ENCODE measurements at places on chromosomes 11 and 22.

DNA sequence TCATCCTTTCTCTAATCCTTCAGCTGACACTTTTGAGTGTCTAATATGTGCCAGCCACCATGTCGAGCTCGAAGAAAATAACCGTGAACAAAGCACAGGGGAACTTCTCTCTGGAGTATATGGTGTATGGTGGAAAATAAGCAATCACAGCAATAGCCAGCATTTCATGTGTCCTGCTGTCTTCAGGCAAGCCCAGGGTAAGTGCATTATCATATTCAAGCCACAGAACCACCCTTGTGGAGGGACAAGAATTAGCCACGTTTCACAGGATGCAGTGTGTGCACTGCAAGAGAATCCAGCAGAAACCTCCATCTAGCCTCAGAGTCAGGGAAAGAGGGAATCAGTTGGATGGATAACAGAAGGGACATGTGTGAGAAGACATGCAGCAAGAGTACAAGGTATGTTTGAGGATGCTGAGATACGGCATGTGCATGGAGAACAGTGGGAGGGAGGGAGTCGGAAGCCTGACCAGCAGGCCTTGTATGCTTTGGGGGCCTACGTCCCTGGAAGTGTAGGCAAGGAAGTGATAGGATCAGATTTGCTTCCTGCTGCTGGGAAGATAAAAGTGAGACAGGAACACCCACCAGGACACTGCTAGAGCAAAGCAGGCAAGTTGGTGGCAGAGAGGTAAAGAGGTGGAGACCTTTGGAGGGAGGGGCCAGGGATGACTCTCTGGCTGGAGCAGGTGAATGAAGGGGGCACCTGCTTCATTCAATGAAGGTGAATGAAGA is 14.7 kb upstream of the GNAZ start:
- DNase-seq: no peak

DNA sequence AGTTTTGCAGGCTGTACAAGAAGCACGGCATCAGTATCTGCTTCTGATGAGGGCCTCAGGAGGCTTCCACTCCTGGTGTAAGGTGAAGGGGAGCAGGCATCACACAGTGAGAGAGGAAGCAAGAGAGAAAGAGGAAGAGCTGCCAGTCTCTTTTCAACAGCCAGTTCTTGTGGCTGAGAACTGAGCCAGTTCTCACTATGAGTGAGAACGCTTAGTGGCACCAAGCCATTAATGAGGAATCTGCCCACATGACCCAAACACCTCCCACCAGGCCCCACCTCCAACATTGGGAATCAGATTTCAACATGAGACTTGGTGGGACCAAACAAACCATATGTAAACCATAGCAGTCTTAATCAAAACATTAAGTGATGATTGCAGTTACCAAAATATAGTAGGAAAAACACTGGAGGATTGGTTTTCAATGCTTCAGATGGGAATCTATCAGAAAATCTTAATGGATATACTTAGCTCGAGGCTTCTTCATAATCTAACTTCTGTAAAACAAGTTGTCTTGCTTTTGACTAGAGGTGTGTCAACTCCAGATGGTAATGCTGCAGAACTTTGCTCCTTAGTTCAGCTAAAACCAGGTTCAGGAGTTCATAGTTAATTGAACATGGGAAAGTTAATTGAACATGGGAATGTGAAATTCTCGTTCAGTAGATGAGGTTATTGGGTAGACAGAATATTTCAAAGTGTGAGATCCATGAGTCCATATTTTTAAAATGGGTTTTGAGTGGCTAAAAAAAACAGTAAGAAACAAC is 12.2 kb downstream of the FAR1 start:
- DNase-seq: no peak

DNA sequence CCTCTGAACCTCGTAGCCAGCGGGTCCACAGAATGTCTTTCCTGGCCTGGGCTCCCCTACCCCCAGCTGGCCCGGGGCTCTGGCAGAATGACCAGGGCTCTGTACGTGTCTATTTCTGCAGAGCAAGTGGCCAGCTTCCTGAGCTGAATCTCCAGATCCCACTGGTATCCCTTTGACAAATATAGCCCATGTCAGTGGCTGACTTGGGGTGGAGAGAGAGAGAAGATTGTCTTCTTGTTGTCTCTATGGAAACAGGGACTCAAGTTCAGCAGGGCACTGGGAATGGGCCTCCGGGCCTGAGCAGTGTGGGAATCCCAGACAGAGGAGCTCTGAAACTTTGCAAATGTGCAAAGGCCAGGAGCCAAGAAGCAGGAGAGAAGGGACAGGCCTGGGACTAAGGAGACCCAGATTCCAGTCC is 33.9 kb downstream of the ANO1 start:
- no peak for DNase-seq

GRCh38 chr11:47705721-47706120 is 9.4 kb downstream of the AGBL2 start:
- DNase-seq: no peak

- DNase-seq: no peak
These were observed 30.4 kb downstream of the MAFF start for GRCh38 chr22:38232196-38232595.

GRCh38 chr11:20025332-20025840 is 134.9 kb downstream of the DBX1 start:
- no peak for DNase-seq

- DNase-seq: no peak
These were observed 122.7 kb upstream of the FAT3 start for GRCh38 chr11:92101920-92102319.

- no peak for DNase-seq
These were observed 20.7 kb downstream of the GRIK4 start for GRCh38 chr11:120532082-120532831.

- DNase-seq: no peak
These were observed 1.7 kb downstream of the ZBTB3 start for GRCh38 chr11:62752177-62752785.

DNA sequence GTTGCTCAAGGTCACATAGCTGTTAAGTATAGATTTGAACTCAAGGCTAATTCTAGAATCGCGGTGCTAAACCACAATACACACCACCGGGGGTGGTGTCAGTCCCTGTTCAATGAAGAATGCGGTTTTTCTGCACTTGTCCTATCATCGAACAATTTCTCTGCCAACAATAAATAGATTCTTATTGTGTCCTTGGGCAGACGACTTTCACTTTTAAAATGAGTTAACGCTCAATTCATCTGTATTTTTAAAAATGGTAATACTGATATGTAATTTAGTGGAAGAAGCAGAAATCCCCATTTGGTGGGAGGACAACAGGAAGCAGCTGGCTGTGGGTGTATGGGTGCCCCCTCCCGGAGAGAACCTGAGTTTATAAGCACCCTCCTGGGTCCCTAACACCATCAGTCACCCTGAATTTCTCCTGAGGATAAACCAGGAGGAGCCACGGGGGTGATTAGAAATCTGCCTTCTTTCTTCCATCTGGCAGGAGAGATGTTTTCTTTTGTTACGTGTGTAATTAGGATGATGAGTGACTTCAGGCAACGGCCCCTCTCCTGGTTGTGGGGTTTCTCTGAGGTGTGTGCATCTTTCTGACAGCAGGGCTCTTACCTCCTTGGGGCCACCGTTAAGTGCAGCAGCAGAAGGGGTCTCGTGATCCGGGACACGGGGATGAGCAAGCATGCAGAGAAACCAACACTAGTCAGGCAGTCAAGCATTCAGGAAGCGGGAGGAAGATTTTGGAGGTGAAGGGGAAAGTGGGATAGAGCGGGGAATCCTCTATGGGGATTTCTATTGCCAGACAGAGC is 87.7 kb downstream of the GRAMD1B start:
- no peak for DNase-seq

DNA sequence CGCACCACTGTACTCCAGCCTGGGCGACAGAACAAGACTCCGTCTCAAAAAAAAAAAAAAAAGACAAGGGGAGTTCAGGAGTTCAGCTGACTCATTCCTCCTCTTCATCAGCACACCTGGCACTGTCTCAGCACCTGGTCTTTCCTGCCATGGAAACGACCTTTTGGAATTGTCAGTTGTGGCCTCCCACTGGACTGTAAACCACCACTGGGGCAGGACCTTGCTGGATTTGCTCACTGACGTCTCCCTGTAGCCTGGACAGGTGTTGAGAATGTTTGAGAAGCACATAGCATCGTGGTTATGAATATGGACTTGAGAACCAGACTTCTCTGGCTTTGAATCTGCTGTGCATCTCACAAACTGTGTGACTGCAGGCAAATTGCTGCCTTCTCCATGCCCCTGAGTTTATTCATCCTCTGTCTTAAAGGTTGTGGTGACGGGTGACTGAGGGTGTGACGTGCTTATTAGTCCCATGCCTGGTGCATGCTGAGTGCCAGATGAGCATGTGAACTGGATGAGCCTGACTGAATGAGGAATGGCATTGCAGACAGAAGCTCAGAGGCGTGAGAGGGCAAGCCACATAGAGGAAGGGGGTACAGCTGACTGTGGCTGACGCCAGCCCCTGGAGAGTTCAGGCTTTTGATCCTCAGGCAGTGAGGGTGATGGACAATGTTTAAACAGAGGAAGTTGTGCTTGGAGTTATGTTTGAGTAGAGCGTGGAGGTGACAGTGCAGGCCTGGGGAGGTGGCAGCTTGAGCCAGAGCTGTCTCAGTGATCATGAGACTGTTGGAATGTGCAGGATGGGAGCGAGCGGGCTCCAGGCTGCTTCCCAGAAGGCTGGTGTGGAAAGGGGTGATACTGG is 12.7 kb downstream of the TOM1 start:
- DNase-seq: no peak

GRCh38 chr22:20808844-20809243 is 34.9 kb downstream of the SERPIND1 start:
- no peak for DNase-seq

DNA sequence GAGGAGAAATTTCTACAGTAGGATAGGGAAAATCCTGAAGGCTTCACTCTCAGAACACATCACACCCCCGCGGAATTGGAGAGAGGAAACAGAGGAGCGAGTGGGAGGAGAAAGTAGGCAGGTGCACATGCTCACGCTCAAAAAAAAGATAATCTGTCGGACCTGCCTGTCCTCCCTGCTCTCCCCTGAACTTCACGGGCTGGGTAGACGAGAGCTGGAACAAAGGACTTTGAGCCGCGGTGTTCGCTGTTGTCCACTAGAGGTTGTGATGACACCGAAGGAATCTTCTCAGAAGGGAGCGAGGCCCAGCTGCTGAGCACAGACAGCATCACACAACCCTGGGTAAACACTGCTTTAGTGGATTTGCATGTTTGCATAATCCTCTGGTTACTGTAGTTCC is 5.0 kb downstream of the SEZ6L start:
- no peak for DNase-seq

DNA sequence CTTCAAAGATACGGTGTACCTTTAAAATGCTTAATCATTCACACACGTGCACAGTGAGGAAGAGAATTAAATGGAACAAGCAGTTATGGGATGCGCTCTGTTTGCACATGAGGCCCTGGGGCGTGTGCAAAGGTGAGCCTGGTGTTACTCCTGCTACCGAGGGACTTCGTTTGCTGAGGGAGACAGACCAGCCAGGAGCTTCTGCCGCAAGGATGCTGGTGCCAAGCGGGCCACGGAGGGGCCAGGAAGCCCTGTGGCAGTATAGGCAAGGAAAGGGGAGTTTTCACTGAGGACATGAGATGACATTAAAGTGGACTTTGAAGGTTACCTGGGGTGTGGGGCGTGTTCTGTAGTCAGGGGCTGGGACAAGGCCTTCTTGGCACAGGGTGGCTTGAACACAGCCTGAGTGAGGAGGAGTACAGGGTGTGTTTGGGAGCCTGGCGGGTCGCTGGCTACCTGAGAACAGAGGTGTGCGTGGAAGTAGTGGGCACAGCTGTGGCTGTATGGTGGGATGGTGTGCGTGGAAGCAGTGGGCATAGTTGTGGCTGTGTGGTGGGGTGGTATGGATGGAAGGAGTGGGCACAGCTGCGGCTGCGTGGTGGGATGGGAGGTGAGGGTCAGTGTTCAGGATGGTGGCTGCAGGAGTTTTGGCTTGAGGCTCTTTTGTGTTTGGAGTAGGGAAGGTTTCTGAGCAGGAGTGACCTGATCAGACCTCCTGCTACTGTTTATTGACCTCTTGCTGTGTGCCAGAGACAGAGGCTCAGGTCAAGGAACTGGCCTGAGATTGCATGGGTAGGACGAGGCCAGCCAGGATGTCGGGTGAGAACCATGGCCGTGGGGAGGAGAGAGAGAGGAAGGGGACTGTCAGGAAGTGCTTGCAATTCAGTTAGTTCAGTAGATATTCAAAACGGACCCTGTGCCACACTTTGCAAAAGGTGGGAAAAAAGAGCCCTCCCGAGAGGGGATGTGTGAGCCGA is 13.7 kb downstream of the TBC1D22A start:
- no peak for DNase-seq

DNA sequence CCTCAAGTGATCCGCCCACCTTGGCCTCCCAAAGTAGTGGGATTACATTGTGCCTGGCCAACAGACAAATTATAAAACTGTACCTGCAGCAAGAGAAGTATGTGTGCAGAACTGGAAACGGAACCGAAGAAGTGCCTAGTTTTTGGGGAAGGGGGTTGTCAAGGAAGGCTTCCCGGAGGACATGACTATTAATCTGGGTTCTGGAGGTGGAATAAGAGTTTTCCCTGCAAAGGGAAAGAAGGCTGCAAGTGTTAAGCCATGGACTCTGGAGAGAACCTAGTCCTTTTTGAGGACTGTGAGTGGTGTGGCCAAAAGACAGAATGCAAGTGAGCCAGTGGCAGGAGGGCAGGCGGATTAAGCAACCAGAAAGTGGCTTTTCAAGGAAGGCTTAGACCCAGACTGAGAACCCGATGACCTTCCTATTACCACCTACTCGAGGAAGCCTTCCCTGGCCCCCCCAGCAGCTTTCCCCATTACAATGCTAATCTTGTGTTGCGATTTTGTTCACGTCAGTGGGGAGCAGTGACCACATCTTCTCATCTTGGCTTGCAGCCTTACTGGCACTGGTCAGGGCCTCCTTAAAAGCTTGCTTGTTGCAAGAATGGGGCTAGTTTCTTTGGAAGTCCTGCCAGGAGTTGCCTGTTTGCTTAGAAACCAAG is 5.7 kb upstream of the SEPTIN3 start:
- no peak for DNase-seq

DNA sequence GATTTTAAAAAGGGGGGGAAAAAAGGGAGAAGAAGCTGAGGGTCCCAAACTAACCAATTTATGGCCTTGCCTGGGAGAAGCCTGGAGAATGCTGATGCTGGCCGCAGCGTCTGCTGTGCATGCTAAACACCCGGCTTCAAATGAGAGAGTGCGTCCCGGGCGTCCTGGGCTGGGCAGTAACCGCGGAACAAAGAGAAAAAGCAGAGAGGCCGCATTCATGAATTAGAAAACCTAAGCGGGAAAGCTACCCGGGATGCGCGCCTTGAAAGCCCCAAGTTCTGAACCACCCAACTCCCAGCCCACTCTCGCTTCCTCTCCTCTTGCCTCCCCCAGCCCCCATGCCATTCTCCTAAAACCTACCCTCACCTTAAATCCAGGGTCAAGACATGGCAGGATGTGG is 6.5 kb downstream of the MN1 start:
- DNase-seq: no peak

DNA sequence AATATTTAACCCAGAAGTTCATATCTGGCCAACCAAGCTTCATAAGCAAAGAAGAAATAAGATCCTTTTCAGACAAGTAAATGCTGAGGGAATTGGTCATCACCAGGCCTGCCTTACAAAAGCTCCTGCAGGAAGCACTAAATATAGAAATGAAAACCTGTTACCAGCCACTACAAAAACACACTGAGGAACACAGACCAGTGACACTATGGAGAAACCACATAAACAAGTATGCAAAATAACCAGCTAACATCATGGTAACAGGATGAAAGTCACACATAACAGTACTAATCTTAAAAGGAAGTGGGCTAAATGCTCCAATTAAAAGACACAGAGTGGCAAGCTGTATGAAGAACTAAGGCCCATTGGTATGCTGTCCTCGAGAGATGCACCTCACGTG is 311.4 kb downstream of the DYNC2H1 start:
- no peak for DNase-seq

- no peak for DNase-seq
These were observed 18.9 kb downstream of the LIMK2 start for GRCh38 chr22:31230871-31231621.
